Glutamatergic neuron (in vitro differentiated cells): ENCODE measurements at places on chromosomes 7 and 10. TPM values are rescaled to one million over a fixed set of nuclear protein-coding genes. Genes with fewer than 3 reads are reported as not detected.

- H3K27me3 ChIP-seq: no peaks in the 10 kb centered on the region
- no peaks in the 10 kb centered on the region for H3K4me1 ChIP-seq
- peaks cover 9% of the 10 kb centered on the region for H3K36me3 ChIP-seq
Measured at GRCh38 chr7:22762866-22763265, 35.9 kb downstream of the IL6 start.

ADAM12 gene
- 18.4 TPM for total RNA-seq

GBX1 gene
- total RNA-seq: not detected

MYH16 gene
- not detected for total RNA-seq

DNA sequence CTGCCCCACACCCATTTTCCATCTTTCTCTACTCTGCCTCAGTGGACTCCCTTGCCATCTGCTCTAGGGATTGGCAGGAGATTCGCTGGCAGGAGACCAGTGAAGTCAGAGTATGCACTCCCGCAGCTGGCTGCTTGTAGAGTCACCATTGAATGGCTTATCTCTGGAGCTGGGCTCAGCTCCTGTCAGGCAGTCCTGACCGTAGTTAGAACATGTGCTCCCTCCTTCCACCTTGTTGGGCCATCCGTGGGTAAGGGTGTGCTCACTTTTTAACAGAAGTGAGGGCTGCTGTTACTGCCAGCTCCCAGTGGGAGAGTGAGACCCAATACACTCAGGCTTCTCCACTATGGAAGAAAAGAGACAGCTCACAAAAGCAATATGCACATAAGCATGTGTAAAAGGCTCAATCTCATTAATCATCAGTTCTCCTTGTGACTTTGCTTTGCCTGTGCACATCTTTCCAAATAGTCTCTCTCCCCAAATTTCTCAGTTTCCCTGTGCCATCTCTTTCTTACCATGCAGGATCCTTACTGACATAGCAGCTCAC is 773.3 kb downstream of the GRID1 start:
- H3K36me3 ChIP-seq: no peaks in the 10 kb centered on the region
- H3K4me1 ChIP-seq: peaks cover 11% of the 10 kb centered on the region
- peaks cover 6% of the 10 kb centered on the region for H3K27me3 ChIP-seq
- H3K27ac ChIP-seq: no peak overlapping the region
- DNase-seq: no peak
- H3K4me3 ChIP-seq: no peak overlapping the region

- H3K27ac ChIP-seq: no peak overlapping the region
- H3K36me3 ChIP-seq: no peaks in the 10 kb centered on the region
- DNase-seq: no peak
- H3K4me1 ChIP-seq: no peaks in the 10 kb centered on the region
- no peak overlapping the region for H3K4me3 ChIP-seq
Measured at GRCh38 chr10:111747751-111748150, 435.8 kb downstream of the GPAM start.

- H3K4me3 ChIP-seq: no peak overlapping the region
- no peaks in the 10 kb centered on the region for H3K36me3 ChIP-seq
- no peaks in the 10 kb centered on the region for H3K4me1 ChIP-seq
- H3K27me3 ChIP-seq: no peaks in the 10 kb centered on the region
Measured at GRCh38 chr10:92923416-92923815, 75.1 kb downstream of the EXOC6 start.

CRTAC1 gene
- 2.5 TPM for total RNA-seq
